ENCODE measurements at places on chromosomes 13 and 19. TPM values are rescaled to one million over a fixed set of nuclear protein-coding genes. Genes with fewer than 3 reads are reported as not detected.

CLC gene
- 1.3 TPM for total RNA-seq

AMER2 gene
- total RNA-seq: 0.03 TPM

GRCh38 chr13:111390522-111391270 lies 70.3 kb downstream of the TEX29 start:
- no peak for DNase-seq
- H3K4me1 ChIP-seq: peaks cover 15% of the 10 kb centered on the region
- no peak overlapping the region for H3K27ac ChIP-seq

CYP2S1 gene
- total RNA-seq: 0.20 TPM

CEACAM5 gene
- total RNA-seq: 0.61 TPM

DNA sequence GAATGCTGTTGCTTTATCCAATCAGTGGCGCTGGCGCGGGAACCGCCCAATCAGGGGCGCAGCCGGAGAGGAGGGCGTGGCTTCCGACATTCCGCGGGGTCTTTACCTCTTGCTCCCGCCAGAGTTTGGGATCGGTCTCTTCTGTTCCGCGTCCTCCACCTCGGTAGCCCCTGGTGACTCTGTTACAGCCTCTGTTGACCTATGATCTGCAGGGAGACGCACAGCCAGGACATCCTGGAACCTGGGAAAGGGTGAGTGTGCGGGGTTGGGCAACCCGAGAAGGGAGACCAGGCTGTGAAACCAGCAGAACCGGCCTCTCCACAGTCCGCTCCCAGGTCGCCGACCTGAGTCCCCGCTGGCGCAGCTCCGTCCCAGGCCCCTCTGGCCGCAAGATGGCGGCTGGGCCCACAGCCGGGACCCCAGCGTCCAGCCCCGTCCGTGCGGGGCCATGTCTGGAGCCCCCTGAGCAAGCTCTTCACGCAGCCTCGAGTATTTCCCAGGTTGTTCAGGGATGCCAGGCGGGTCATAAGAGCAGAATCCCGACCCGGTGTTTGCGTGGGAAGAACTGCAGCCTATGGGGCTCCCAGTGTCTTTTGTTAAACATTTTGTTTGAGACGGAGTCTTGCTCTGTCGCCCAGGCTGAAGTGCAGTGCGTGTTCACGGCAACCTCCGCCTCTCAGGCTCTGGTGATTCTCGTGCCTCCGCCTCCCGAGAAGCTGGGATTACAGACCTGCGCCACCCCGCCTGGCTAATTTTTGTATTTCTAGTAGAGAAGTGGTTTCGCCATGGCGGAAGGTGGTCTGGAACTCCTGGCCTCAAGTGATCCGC lies 4.4 kb upstream of the ZNF681 start:
- no peaks in the 10 kb centered on the region for H3K36me3 ChIP-seq
- H3K4me3 ChIP-seq: peak overlapping the region; percentile 88
- H3K27ac ChIP-seq: peak overlapping the region; percentile 53
- peaks cover 35% of the 10 kb centered on the region for H3K4me1 ChIP-seq
- DNase-seq: peak; percentile 83
- no peaks in the 10 kb centered on the region for H3K27me3 ChIP-seq

GRCh38 chr19:9456018-9456689 lies 20.8 kb upstream of the ZNF266 start:
- H3K27ac ChIP-seq: no peak overlapping the region
- H3K4me1 ChIP-seq: no peaks in the 10 kb centered on the region
- H3K4me3 ChIP-seq: no peak overlapping the region

CEACAM7 gene
- not detected for total RNA-seq

RASAL3 gene
- total RNA-seq: 175 TPM

DNA sequence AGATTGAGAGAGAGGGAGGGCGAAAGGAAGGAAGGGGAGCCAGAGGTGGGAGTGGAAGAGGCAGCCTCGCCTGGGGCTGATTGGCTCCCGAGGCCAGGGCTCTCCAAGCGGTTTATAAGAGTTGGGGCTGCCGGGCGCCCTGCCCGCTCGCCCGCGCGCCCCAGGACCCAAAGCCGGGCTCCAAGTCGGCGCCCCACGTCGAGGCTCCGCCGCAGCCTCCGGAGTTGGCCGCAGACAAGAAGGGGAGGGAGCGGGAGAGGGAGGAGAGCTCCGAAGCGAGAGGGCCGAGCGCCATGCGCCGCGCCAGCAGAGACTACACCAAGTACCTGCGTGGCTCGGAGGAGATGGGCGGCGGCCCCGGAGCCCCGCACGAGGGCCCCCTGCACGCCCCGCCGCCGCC lies at the start of gene TNFSF11:
TSS of gene TNFSF11 (plus strand) at position 142 of the 400 bp plus-strand sequence. CDS start at position 294, 152 bp downstream.
- no peaks in the 10 kb centered on the region for H3K36me3 ChIP-seq
- peak within 1 kb of the TSS; percentile 50 for H3K4me3 ChIP-seq
- no peak within 1 kb of the TSS for H3K27ac ChIP-seq
- H3K27me3 ChIP-seq: no peaks in the 10 kb centered on the region
- H3K4me1 ChIP-seq: peaks cover 18% of the 10 kb centered on the region
- DNase-seq: no peak

GRCh38 chr13:30877335-30877734 lies 28.7 kb upstream of the MEDAG start:
- H3K4me3 ChIP-seq: no peak overlapping the region
- H3K4me1 ChIP-seq: no peaks in the 10 kb centered on the region

GRCh38 chr13:72166102-72166650 lies 299.2 kb upstream of the DACH1 start:
- H3K27ac ChIP-seq: no peak overlapping the region
- no peaks in the 10 kb centered on the region for H3K27me3 ChIP-seq
- no peaks in the 10 kb centered on the region for H3K4me1 ChIP-seq
- DNase-seq: no peak
- no peaks in the 10 kb centered on the region for H3K36me3 ChIP-seq

DNA sequence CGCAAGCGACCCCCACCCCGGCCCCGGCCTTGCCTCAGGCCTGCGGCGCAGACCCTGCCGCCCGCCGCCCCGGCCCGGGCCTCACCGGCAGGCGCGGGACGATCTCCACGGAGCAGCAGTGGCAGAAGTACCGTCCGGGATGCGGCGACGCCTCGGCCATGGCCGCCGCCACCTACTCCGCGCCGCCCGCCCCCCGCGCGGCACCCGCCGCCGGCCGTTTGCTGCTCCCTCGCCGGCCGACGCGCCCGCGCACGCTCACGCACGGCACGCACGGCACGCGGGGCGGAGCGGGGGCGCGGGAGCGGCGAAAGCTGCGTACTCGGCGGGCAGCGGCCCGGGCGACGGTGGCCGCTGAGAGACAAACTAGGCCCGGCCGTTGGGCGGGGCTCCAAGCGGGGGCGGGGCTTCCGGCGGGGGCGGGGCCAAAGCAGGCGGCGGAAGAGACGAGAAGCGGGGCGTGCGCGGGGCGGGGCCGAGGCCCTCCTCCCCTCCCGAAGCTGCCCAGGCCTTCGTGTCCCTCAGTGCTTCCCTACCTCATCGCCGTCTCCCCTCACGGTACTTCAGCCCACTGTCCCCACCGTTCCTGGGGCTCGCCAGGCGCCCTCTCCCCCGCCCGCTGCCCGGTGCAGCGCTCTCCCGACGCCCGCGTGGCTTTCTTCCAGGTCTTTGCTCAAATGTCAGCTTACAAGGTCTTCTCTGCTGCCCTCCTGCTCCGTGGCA lies at the start of gene RNF126:
TSS of gene RNF126 (minus strand) at position 253 of the 720 bp plus-strand sequence. CDS start at position 160, 93 bp downstream.
- peaks cover 61% of the 10 kb centered on the region for H3K4me1 ChIP-seq
- DNase-seq: peak; percentile 95
- peak within 1 kb of the TSS; percentile 98 for H3K27ac ChIP-seq
- H3K36me3 ChIP-seq: peaks cover 7% of the 10 kb centered on the region

DNA sequence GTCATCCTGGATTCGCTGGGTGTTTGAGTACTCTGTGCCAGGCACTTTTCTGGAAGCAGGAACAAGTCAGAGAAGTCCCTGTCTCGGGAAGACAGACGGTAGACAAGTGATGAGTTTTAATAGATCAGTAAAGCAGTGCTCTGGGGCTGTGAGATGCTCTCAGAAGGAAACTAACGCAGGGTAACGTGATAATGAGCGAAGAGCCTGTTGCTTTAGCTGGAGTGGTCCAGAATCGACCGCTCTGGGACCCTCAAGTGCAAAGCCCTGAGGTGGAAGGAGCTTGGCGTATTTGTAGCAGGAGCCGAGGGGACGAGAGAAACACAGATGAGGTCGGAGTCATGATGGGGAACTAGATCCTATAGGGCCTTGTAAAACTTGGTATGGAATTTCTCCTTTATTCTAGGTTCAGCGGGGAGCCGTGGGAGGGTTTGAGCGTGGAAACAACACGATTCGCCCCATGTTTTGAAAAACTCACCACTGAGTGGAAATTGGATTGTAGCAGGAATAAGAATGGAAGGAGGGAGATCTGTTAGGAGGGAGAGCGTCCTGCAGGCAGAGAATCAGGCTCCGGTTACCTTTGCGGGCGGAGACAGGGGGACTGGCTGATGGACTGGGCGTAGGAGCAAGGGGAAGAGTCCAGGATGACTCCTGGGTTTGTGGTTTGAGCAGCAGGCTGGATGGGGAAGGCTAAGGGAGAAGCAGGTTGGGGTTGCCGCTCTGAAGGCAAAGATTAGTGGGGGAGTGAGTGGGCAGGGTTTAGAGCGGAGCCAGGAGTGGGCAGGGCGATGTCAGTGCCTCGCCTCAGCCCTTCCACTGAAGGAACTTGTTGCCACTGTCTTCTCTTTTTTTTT lies 763 bp downstream of the POLD1 start:
- no peak for DNase-seq
- H3K27me3 ChIP-seq: no peaks in the 10 kb centered on the region
- H3K4me1 ChIP-seq: peaks cover 23% of the 10 kb centered on the region

AXL gene
- total RNA-seq: 0.16 TPM

FFAR3 gene
- total RNA-seq: 0.47 TPM

DNA sequence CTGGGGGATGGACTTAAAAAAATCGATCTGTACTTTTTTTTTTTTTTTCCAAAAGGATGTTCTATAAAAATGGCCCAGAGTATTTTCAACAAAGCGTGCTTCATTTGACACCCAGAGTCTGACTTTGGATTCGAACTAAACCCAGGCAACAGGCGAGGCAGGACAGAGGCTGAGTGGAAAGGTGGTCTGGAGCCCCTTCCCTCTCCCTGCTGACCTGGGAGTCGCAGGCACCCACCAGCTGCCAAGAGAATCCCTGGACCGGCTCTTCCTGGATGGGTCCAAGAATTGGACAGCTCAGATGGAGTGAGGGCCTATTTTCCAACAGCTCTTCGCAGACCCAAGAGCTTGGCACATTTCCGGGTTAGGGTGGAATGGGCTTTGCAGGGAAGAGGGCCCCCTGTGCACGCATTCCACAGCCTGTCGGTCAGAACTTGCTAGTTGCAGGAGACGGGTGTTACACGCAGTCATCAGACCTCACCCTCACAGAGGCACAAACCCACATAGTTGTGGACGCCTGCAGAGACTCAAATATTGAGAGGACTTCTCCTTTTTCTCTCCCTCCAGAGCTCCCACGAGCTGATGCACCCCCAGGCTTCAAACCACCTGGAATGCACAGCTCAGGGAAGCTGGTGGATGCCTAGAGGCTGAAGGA lies 15.2 kb downstream of the KCTD15 start:
- H3K4me3 ChIP-seq: no peak overlapping the region
- H3K27ac ChIP-seq: no peak overlapping the region
- H3K36me3 ChIP-seq: no peaks in the 10 kb centered on the region

- no peak overlapping the region for H3K4me3 ChIP-seq
- peaks cover 19% of the 10 kb centered on the region for H3K27me3 ChIP-seq
- no peak for DNase-seq
- H3K27ac ChIP-seq: no peak overlapping the region
Measured at GRCh38 chr19:57317503-57317902, 2.8 kb upstream of the ZNF543 start.

ZNF729 gene
- total RNA-seq: not detected

DNA sequence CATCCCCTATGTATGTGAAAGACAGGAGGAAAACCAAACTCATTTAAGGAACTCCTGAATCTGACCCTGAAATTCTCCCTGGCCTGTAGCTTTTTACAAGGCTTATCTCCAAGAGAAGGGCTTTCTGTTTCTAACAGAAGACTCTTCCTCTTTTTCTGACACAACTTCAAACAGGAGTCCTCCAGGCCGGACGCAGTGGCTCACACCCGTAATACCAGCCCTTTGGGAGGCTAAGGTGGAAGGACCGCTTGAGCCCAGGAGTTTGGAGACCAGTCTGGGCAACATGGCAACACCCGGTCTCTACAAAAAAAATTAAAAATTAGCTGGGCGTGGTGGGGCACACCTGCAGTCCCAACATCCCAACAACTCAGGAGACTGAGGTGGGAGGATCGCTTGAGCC lies 41.9 kb downstream of the CARS2 start:
- H3K36me3 ChIP-seq: peaks cover 71% of the 10 kb centered on the region
- no peak overlapping the region for H3K4me3 ChIP-seq
- DNase-seq: no peak
- H3K27ac ChIP-seq: no peak overlapping the region
- no peaks in the 10 kb centered on the region for H3K27me3 ChIP-seq

TMPRSS9 gene
- total RNA-seq: not detected

THSD8 gene
- total RNA-seq: 0.63 TPM

DNA sequence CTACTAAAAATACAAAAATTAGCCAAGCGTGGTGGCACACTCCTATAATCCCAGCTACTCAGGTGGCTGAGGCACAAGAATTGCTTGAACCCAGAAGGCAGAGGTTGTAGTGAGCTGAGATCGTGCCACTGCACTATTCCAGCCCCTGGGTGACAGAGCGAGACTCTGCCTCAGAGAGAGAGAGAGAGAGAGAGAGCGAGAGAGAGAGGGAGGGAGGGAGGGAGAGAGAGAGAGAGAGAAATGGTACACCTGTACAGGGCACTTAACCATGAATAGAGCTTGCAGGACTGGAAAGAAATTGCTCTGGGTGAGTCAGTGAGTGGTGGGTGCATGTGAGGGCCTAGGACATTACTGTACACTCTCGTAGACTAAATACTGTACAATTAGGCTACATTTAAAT lies 40.5 kb upstream of the SLC7A9 start:
- DNase-seq: no peak
- H3K27ac ChIP-seq: no peak overlapping the region
- no peaks in the 10 kb centered on the region for H3K4me1 ChIP-seq
- H3K4me3 ChIP-seq: no peak overlapping the region
- peaks cover 14% of the 10 kb centered on the region for H3K36me3 ChIP-seq

GRCh38 chr19:56622374-56622773 lies 20.6 kb upstream of the SMIM17 start:
- no peaks in the 10 kb centered on the region for H3K4me1 ChIP-seq
- H3K4me3 ChIP-seq: peak overlapping the region; percentile 20
- no peak for DNase-seq
- H3K36me3 ChIP-seq: peaks cover 21% of the 10 kb centered on the region
- no peak overlapping the region for H3K27ac ChIP-seq
- H3K27me3 ChIP-seq: no peaks in the 10 kb centered on the region

- peaks cover 46% of the 10 kb centered on the region for H3K4me1 ChIP-seq
- H3K4me3 ChIP-seq: peak within 1 kb of the TSS; percentile 43
- no peaks in the 10 kb centered on the region for H3K27me3 ChIP-seq
- peak within 1 kb of the TSS; percentile 72 for H3K27ac ChIP-seq
Measured at GRCh38 chr13:30735025-30735871, at the start of gene ALOX5AP. ALOX5AP (plus strand) TSS chr13:30735543; CDS start chr13:30735606, 63 bp downstream.

DNA sequence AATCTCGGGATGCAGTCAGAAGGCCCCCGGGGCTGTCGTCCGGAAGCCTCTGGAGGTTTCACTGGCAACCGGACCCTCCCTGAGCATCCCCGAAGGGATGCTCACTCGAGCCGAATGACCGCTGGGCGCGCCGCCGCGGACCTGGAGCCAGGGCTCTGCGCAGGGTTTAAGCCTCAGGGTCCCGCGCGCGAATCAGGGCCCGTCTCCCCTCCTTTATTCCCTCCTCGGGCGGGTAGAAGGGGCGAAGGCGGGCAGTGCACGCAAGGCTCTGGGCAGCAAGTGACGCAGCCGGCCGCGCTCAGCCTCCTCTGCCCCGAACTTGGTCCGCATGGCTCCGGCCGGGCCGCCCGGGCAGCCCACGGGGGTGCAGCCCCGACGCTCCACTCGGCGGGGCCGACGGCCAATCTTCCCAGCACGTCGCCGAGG lies 572 bp downstream of the SHISA2 start:
- DNase-seq: no peak
- peaks cover 29% of the 10 kb centered on the region for H3K4me1 ChIP-seq
- H3K27me3 ChIP-seq: peaks cover 44% of the 10 kb centered on the region
- no peaks in the 10 kb centered on the region for H3K36me3 ChIP-seq
